ENCODE measurements at places on chromosomes 11 and 22. TPM values are rescaled to one million over a fixed set of nuclear protein-coding genes. Genes with fewer than 3 reads are reported as not detected.

- DNase-seq, result no peak
These were observed 1.4 kb downstream of the TNNI2 start for GRCh38 chr11:1839924-1840779.

GRCh38 chr22:38230108-38230825 is 28.5 kb downstream of the MAFF start:
- DNase-seq, result no peak

DNA sequence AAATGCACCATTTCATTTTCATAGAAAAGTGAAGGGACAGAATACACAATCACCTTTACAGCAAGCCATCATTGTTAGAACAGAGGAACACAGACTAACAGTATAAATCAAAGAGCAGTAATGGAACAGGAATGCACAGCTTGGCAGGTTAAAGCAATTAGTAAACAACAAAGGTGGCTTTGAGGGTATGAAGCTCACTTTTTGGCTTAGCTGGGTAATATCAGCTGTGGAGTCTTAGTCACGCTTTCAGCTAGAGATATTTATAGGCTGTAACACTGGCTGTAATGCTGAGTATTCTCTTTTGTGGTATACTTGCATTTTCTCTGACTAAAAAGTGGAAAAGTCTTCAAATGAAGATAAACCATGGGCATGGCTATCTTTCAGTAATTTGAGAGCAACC is 1780.5 kb downstream of the LRRC4C start:
- DNase-seq, result no peak

DNA sequence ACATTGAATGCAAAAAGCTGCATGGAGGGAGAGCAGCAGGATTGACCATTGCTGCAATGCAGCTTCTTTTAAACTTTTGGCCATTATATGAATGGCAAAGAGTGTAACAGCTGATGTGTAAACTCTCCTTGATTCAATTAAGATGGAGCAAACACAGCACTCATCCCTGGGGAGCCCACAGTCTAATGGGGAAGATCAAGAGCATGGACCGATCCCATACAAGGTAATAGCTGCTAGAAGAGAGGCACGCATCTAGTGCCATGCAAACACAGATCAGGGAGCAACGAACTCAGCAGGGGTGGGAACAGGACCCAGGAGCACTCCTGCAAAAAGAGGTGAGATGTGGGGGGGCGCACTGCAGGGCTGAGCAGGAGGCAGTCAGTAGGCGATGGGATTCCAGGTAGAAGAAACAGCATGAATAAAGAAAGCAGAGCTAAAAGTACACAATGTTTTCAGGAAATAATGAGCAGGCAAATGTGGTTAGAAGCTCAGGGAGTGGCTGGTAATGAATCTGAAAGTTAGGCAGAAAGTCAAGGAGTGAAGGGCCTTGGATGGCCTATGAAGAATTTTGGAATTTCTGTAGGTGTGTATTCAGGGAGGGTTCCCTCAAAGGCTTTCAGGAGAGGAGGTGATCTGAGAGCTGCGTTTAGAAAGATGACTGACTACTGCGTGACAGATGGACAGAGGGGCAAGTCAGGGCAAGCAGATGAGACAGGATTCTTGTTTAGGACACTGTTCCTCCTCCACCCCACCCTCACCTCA is 17.2 kb upstream of the BMAL1 start:
- DNase-seq, result no peak

- no peak for DNase-seq
These were observed 88.2 kb upstream of the BLID start for GRCh38 chr11:122204206-122204605.

DNA sequence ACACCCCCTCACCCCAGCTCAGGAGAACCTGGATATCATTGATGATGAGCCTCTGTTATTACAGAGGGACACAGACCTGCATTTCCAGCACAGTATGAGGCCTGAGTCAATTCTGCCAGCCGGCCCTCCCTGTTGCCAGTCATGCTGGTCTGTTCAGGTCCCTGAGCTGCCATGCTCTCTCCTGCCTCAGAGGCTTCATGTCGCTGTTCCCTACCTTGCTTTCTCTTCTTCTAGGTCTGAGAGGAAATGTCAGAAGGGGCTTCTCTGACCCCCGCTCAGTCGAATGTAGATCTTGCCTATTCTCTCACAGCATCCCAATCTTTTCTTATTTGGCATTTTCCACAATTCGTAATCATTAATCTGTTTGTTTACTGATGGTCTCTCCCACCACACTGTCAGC is 21.8 kb upstream of the ABCC8 start:
- peak; percentile 89 for DNase-seq

DNA sequence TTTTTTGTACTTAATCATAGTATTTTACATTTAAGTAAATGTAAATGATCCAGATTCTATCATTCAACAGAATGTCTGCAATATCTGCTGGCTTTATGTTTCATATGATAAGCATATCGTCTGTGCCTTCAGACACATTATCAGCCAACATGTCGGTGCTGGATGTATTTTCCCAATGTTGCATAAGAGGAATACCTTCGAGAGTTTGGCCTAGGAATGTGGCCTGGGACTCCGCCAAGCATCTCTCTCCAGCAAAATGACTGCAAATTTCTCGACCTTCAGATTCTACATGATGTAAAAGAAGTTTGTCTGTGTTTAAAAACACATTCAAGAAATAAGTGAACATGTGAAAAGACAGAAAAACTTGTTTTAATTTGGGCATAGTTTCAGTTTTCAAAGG is 6.9 kb downstream of the BDNF start:
- DNase-seq, result no peak

Gene UBQLN3
- total RNA-seq, result not detected

Gene MFRP
- total RNA-seq, result 0.25 TPM

Gene VPREB1
- total RNA-seq, result not detected

Gene CCDC116
- not detected for total RNA-seq
